ENCODE measurements at places on chromosomes 5 and 9.

- DNase-seq, result no peak
These were observed 143.9 kb upstream of the STC2 start for GRCh38 chr5:173472164-173472563.

DNA sequence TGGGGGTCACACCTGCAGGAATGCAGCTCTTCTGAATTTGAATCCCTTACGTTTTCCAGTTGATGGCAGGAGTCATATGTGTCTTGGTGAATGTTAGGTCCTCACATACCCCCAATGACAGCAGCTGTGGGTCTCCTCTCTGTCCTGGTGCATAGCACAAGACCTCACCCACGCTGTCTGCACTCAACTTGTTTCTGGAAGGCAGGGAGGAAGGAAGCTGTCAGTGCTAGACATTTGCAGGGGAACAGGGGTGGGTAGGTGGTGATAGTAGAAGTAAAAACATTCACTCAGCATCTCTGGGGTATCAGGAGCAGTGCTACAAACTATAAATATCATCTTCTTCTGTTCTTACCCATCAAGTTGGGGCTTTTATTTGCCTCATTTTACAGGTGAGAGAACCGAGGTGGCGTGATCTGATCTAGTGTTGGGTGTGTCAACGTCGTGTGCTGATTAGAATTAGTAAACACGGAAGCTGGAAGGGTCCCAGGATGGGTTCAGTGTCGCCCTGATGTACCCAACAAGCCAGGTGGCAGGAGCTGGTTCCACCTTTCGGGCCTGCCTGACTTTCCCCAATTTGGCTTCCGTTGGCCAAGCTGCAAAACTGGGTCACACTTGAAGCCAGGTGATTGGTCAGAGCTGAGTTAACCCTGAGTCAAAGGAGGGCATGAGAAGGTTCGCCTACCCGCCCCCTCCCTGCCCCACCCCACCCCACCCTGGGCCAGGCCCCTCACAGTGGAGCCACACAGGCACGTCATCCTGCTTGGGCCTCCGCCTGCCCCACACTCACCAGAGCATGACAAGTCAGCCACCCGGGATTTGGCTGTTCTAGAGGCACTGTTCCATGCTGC is 15.8 kb downstream of the ERGIC1 start:
- no peak for DNase-seq

GRCh38 chr9:28329323-28329722 is 756.0 kb upstream of the C9orf72 start:
- no peak for DNase-seq

GRCh38 chr5:64646169-64646568 is 44.1 kb upstream of the SHISAL2B start:
- no peak for DNase-seq

DNA sequence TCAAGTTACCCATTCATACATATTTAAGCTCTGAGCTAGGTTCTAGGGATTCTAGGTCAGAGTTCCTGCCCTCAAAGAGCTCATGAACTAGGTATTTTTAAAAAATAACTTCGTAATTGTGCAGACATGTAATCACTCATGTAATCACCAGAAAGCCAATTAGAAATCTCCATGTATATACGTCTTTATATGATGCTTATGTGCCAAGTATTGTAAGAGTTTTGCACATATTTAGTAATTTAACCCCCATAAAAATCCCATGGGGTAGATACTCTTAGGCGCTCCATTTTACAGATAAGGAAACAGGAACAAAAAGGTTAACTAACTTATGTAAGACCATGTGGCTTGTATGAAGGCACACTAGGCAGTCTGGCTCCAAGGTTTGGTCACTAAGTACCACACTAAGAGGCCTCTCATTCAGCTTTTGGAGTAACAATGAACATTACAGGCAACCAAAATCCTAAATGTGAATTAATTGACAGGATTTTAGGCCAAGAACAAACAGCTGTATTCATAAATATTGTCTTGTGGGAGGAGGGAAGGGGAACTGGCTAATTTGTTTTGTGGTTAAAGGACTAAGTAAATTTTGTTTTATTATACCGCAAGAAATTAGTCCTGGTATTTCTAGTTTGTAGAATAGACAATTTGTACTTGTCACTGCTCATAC is 1.7 kb upstream of the OTULINL start:
- DNase-seq, result no peak

GRCh38 chr5:130227699-130228098 is 323.4 kb downstream of the CHSY3 start:
- no peak for DNase-seq

DNA sequence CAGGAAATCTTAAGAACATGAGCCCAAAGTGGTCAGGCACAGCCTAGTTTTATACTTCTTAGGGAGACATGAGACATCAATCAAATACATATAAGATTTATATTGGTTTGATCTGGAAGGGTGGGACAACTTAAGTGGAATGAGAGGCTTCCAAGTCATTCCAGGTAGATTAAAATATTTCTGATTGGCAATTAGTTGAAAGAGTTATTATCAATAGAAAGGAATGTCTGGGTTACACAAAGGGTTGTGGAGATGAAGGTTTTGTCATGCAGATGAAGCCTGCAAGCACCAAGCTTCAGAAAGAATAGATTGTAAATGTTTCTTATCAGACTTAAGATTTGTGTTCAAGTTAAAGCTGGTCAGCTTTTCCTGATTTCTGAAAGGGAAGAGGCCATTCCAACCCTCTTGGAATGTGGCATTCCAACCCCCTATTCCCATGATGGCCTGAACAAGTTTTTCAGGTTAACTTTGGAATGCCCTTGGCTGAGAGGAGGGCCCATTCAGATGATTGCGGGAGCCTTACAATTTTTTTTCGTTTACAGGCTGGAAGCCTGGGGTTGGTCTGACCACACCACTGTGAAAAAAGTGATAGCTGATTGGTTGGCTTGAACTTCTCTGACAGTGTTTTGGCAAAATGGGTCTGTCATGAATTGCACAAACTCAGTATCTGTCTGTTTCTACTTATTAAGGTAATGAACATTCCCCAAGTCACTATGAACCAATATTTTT is 245.6 kb upstream of the RAI14 start:
- DNase-seq, result no peak

DNA sequence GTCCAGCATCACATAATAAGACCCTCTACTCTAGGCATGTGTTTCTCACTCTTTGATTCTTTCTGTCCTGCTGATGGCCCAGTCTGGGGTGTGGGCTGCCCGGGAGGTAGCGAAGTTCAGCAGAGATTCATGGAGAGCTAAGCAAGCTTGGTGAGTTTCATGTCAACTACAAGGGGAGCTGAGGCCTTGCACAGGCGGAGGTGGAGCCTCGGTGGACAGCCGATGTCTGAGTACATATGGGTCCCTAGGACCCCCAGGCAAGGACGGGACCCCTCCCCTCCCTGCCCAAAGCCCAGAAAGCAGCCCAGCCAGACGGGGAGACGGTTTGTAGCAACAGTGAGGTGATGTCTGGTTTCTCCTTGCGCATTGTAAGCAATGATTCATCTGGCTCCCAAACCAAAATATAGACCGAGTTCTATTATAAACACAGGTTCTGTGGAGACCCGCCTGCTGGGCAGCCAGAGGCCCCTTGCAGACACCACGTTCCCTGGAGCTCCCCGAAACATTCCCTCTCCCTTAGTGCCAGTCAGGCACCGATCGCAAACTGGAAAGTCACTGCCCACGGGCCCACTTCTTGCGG is 45.5 kb downstream of the COL27A1 start:
- no peak for DNase-seq
